A549 treated with CpdA at 1 μM for 4 hours (cell line): ENCODE measurements at places on chromosomes 16 and 17. TPM values are rescaled to one million over a fixed set of nuclear protein-coding genes. Genes with fewer than 3 reads are reported as not detected.

Gene CLEC3A
- total RNA-seq: not detected in 5 replicates

Gene CCR7
- total RNA-seq: 0.80 to 1.2 TPM (median 1.1 TPM) in 5 replicates

Gene ENPP7
- not detected in 5 replicates for total RNA-seq

Gene MGAT5B
- total RNA-seq: 17.4 to 24.1 TPM (median 23.1 TPM) in 5 replicates

Gene NATD1
- 2.4 to 3.7 TPM (median 2.8 TPM) in 5 replicates for total RNA-seq
